ENCODE measurements at places on chromosomes 7 and 10.

GRCh38 chr7:105289704-105290103 is 99.0 kb downstream of the SRPK2 start:
- DNase-seq: no peak

DNA sequence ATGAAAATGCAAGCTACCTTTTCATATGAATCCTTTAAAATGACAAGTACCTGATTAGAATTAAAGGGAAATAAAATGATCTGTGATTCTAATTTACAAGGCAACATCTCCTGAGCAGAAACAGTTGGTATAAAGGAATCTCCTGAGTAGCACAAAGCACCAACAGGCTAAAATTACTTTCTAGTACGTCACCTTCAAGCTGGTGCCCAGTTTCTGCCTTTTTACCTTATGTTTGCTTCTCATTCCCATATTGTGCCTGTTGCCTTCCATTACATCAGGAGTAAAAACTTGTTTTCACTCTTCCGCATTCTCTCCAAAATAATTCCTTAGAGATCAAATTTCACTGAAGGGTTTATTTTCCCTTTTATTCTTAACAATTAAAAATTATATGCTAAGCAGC is 587.1 kb upstream of the KCND2 start:
- no peak for DNase-seq

GRCh38 chr10:44786286-44786850 is 124.8 kb upstream of the TMEM72 start:
- no peak for DNase-seq

DNA sequence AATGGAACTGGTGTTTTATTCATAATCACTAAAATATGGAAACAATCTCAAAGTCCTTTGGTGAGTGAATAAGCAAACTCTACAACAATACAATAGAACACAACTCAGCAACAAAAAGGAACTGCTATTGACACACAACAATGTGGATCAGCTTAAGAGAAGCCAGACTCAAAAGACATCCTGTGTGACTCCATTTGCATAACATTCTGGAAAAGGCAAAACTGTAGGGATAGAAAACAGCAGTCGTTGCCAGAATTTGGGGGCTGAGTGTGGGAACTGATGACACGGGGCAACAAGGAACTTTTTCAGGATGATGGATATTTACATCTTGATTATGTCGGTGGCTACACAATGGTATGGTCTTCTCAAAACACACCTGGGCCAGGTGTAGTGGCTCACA is 32.4 kb upstream of the SVIL start:
- no peak for DNase-seq

DNA sequence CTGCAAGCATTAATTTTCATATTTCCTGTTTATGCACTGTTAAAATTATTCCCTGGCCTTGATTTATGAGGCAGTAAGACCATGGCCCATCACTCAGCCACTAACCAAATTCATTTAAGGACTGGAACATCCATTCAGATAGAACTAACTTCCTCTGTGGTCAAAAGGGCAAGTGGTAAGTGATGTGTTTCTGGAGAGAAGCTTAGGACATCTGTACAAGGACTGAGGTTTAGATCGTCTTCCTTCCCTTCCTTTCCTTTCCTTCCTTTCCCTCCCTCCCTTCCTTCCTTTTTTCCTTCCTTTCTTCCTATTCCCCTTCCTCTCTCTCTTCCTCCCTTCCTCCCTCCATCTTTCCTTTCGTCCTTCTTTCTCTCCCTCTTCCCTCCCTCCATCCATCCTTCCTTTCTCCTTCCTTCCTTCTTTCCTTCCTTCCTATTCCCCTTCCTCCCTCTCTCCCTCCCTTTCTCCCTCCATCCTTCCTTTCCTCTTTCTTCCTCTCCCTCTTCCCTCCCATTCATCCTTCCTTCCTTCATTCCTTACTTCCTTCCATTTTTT is 1019.4 kb downstream of the TYW1 start:
- no peak for DNase-seq

GRCh38 chr7:31512166-31512565 is 1.7 kb upstream of the ITPRID1 start:
- DNase-seq: no peak

DNA sequence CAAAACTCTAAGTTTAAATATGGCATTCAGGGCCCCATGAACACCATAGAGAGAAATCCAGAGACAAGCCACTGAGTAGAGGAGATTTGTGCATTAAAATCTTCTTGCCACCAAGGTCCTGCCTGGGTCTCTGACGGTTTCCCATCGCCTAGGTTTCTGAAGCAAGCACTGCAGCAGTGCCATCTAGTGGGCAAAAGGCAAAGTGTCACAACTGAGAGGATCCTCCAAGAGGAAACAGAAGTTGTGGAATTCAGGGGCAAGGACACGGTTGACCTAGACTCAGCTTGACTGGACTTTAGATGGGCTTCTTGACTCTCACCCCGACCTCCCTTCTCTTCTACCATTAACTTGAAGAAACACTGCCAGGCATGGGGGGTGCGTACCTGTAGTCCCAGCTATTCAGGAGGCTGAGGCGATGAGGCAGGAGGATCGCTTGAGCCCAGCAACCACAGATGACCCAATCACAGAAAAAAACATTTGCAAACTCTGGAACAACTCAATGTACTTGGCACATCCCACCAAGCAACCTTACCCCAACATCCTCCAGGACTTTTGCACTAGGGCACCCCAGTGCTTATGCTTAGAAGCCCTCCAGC is 604.1 kb downstream of the GALNT17 start:
- DNase-seq: peak; percentile 28

GRCh38 chr10:19828278-19829049 is 12.2 kb downstream of the PLXDC2 start:
- no peak for DNase-seq
